ENCODE measurements at places on chromosomes 5 and 9.

DNA sequence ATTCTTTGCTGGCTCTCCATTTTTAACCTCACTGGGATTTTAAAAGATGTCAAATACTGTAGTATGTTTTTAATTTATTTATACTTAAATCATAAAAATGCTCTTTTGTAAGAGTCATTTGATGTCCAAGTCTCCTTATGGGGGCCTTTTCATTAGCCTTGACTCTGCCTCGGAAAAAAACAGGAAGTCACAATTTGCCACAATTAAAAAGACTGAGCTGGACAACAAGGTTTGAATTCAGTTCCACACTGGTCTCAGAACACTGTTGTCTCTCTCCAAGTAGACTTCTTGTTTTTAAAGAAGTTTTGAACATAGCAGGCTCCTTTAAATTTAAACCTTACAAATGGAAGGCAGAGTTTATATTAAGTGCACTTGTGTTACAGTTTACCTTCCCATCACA lies 444.2 kb downstream of the ACTL7B start:
- no peak for DNase-seq

GRCh38 chr5:16550316-16550952 lies 66.4 kb downstream of the RETREG1 start:
- peak; percentile 39 for DNase-seq

- DNase-seq = peak; percentile 70
Measured at GRCh38 chr9:88803546-88804253, 187.6 kb upstream of the S1PR3 start.

- no peak for DNase-seq
Measured at GRCh38 chr5:31487506-31487905, 44.4 kb downstream of the DROSHA start.

DNA sequence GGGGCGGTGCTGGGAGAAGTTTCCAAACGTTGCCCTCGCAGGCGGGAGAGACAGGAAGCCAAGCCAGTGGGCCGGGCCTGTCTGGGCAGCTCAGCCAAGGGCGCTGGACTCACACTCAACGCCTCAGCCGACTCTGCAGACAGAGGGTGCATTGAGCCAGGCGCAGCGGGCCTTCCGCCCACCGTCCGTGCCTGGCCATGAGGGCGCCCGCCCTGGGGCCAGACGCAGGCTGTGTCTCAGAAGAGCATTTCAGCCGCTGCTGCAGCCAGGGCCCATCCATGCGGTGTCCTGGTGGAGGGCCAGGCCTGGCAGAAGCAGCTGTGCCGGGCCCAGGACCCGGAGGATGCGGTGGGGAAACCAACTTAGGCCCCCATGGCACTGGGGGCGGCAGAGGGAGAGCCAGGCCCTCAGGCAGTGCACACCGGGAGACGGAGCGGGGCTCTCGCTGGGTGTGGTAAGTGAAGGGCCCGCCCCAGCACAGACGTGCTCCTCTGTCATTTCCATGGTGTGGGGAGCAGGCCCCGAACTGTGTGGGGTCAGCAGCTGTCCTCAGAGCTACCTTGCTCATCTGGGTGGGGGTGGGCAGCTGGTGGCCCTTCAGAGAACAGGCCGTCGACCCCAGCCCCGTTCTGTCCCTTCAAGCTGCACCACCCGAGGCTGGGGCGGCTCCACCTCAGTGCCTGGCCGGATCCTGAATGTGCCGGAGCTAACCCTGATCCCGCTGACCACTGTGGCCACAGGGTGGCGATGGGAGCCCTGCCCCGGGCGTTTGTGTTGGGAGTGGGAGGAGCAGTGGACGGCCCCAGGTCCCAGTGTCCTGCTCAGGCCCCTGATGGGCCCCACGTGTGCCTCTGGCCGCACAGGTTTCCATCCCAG lies 18.0 kb downstream of the DNLZ start:
- no peak for DNase-seq

GRCh38 chr5:72369711-72370110 lies 49.5 kb downstream of the PTCD2 start:
- no peak for DNase-seq

DNA sequence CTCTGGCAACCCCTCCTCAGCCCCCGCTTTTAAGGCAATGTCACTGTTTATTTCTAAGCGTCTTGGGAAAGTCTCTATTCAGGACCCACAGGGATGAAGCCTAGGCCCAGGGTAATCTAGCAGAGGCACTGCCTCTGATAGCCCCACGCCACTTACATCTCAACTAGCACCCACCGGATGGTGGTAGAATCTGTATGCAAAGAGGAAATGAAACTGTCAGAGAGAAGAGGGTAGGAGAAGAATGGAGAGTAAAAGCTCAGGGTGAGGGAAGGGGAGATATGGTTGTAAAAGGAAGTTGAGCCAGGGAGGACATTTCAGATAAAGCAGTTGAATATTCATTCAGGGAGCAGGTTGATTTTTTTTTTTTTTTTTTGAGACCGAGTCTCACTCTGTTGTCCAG lies 3.0 kb downstream of the FRRS1L start:
- DNase-seq = no peak

DNA sequence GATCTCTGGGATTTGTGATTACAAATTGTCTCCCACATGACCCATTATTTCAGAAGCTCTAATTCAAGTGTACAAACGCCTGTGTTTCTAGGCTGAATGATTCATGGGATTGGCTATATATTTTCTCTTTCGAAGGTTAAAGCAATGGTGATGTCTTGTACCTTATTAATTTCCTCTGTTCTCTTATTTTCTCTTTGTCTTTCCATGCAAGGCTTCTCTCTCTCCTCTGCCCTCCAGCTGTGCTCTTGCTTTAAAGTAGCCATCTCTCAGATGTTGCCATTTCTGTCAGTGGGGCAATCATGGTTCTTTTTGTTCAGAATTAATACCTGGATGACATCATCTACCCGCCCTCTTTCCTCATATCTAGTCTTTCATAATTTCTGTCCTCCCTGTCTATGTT lies 184.3 kb upstream of the ATP10B start:
- no peak for DNase-seq

DNA sequence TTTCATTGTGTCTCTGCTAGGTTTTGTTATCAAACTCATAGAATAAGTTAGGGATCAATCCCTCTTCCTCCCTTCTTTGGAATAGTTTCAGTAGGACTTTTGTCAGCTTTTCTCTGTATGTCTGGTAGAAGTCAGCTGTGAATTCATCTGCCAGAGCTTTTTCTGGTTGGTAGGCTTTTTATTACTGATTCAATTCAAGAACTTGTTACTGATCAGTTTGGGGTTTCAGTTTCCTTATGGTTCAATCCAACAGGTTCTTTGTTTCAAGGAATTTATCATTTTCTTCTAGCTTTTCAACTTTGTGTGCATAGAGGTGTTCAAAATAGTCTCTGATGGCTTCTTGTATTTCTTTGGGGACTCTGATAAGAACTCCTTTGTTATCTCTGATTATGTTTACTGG lies 221.7 kb downstream of the FGF10 start:
- no peak for DNase-seq

- peak; percentile 67 for DNase-seq
Measured at GRCh38 chr5:139251695-139252288, 41.7 kb upstream of the MATR3 start.

DNA sequence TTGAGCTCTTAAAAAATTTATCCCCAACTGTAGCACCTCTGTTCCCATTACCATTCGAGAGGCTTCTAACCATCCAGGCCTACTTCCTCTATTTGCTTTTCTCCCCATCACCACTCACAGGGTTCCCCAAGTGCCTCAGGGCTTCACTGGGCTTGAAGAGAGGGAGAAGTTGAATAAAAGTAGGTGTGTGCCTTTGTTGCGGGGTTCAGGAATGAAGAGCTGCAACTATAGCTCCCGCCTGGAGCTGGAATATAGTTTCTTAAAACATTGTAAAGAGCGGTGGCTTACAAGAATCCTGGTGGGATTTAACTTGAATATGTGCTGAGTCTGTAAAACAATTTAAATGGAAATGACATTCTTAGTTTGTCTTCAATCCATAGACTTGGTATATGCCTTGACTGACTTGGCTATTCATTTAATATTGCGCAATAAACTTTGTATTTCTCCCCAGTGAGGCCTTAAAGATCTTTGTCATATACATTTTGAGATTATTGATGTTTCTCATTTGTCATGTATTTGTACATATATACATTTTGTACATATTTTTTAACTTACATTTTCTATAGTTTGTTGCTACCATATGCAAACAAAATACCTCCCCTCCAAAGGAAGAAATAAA lies 7.2 kb downstream of the ENTREP1 start:
- no peak for DNase-seq

DNA sequence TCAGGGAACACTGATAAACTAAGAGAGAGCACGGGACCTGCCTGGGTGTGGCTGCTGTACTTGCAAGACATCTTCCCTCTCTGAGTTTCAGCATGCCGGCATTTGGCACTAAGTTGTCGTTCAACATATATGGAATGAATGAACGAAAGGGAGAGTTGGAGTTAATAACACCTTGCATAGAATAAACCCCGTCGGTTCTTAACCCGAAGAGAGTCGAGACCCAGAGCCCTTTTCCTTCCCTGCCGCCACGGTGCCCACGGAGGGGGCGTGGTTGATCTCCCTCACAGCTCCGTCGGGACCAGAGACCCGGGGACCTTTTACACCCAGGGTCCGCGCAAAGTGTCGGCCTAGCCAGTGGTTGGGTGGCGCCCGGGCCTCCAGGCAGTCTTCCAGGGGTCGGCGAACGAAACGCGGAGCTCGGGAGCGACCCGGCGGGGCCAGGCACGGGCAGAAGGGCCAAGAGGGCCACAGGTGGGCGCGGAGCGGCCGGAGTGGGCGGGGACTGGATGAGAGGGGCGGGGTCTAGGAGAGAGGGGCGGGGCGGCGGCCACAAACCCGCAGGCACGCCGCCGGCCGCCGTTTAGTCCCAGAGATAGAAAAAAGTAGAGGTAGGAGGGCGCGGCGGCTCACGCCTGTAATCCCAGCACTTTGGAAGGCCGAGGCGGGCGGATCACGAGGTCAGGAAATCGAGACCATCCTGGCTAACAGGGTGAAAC lies 735 bp upstream of the RPL26L1 start:
- DNase-seq = peak; percentile 70

GRCh38 chr5:170466988-170467707 lies 36.7 kb upstream of the KCNIP1 start:
- peak; percentile 90 for DNase-seq

- no peak for DNase-seq
Measured at GRCh38 chr9:121736934-121737462, 85.6 kb downstream of the DAB2IP start.

Measured in fibroblast of skin of abdomen (primary cell).